Chondrocyte (in vitro differentiated cells): ENCODE measurements at places on chromosomes 1 and 21. TPM values are rescaled to one million over a fixed set of nuclear protein-coding genes. Genes with fewer than 3 reads are reported as not detected.

Gene TINAGL1
- 4.7 to 154 TPM (median 147 TPM) in 3 replicates for total RNA-seq

Gene BLZF1
- total RNA-seq = 26.4 to 35.8 TPM (median 30.0 TPM) in 3 replicates

Gene PDC
- not detected in 3 replicates for total RNA-seq

Gene LENEP
- 0.72 to 0.85 TPM in 2 of 3 replicates, not detected in the other for total RNA-seq

Gene ILF2
- 120 to 164 TPM (median 122 TPM) in 3 replicates for total RNA-seq

Gene RUSC1
- total RNA-seq = 42.6 to 49.1 TPM (median 43.9 TPM) in 3 replicates

Gene CD84
- total RNA-seq = not detected in 3 replicates

Gene PTPN7
- total RNA-seq = not detected in 3 replicates
